EL (cell line): ENCODE measurements at places on chromosomes 6 and 20.
A peak's percentile ranks its signal among the peaks of the same experiment; 100 is the strongest.

GRCh38 chr6:147423111-147423510 lies 85.4 kb upstream of the SAMD5 start:
- DNase-seq = no peak

DNA sequence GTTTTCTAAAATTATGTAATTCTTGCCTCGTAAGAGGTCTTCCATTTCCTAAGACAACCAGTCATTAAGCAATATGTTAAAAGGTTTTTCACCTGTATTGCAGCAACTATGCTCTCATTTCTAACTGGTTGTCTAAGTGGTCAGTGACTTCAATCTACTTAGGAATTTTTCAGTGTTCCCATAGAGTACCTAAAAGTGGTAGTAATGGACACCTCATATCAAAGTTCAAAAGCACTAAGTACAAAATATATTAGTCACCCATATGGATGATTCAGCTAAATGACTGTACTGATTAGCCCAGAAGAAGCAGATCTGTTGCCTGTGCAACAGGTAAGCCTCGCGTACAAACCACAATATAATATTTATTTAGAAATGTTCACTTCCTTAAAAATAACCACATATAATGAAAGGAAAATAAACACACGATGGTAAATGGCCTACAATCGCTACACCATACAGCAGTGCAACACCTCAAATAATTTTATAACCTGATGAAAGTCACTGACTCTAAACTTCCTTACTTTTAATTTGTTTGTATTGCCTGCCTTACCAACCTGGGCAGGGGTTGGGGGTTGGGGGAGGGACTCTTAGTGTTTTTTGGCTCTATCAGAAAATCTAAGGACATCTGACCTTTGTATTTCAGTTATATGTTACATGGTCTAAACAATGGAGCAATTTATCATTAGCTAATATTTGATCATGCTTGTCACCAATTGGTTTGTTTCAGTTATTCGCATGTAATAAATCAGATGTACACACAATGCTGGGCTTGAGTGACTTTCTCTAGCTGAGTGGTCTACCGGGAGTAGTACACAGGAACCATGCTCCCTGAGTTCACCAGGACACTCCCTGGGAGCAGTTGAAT lies 105.9 kb downstream of the HIVEP2 start:
- DNase-seq = peak; percentile 51

- peak; percentile 53 for DNase-seq
Observed at GRCh38 chr6:9481292-9482029, 933.4 kb downstream of the TFAP2A start.

- no peak for DNase-seq
Observed at GRCh38 chr20:44970243-44970757, 4.0 kb downstream of the STK4 start.

DNA sequence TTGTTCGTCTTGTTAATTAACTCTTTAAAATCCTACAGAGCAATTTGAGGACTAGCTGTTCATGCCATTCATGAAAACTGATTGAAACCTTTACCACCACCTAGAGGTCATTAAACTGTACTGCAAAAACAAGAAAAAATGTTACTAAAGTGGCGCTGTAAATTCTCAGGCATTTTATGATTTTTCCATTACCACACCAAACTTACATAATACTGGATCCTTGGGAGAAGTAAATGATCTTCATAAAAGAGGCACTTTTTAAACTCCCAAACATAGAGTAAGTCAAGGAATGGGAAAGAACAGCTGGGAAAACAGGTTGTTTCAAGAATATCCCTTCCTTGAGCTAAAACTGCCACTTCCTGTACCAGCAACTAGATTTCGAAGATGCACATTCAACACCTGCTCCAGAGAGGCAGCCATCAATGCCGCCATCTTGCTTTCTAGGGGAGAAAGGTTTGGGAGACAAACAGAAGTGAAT lies 54.3 kb downstream of the MYLIP start:
- peak; percentile 55 for DNase-seq

- peak; percentile 61 for DNase-seq
Observed at GRCh38 chr6:83371423-83371822, 59.4 kb downstream of the ME1 start.

DNA sequence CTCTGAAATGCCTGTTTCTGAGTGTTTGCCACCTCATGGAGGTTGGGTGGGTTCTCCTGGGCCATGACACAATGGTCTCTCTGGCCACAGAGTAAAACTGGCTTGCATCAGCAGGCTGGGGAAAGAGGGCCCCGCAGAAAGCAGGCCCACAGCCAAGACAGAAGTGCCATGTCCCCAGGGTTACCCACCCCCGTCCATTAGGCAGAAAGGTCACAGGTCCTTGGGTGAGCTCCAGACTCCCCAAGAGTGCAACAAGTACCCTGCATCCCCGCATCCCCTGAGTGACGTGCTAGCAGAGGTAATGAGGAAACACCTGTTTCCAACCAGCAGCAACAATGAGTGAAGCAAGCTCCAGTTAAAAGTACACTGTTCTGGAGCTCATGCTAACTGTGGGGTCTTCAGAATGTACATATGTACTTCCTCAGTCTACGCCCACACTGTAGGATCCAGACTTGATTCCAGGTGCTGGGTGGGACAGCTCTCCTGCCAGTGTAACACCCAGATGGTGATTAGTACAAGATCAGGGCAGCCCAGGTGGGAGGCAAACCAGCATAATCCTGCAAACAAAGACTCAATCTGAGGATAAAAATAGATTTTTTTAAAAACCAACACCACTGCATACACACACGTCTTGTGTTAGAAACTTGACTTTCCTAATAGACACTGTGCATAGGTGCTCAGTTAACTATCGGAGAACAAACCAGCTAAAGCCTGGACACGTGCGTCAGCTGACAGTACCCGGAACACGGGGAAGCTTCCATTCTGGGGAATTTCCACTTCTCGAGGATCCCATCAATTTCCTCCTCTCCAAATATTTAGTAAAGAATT lies 31.5 kb downstream of the RRBP1 start:
- no peak for DNase-seq

DNA sequence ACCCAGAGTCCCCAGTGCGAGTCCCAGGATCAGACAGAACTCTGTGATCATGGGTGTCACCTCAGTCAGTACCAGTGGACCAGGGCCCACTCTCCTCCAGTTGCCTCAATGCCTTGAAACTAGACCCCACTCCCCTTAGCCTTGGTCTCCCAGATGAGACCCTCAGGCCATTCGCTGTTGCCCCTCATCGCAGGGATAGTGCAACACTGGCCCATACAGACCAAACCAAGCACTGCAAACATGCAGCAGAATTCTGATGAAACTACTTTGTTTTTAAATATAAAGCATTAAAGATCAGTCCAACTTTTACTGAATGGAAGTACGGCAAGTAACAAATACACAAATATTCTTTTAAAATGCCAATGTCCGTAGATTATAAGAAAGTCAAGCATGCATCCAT lies 101.2 kb upstream of the NT5E start:
- DNase-seq = no peak

DNA sequence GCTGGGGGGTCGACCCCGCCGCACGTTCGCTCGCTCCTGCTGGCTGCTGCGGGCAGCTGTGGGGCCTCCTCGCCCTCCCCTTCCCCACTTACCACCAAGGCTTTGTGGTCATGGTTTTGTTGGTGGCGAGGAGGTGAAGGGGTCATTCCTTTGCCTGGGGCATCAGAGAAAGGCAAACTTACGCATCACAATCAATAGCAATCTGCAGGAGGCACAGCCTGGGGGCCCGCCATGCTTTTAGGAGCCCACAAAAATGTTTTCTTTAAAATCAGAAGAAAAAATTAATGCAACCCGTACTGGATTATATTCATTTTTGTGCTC lies 137.0 kb downstream of the IMPG1 start:
- DNase-seq = no peak

- DNase-seq = peak; percentile 39
Observed at GRCh38 chr20:5557123-5557522, 193.1 kb upstream of the SHLD1 start.

DNA sequence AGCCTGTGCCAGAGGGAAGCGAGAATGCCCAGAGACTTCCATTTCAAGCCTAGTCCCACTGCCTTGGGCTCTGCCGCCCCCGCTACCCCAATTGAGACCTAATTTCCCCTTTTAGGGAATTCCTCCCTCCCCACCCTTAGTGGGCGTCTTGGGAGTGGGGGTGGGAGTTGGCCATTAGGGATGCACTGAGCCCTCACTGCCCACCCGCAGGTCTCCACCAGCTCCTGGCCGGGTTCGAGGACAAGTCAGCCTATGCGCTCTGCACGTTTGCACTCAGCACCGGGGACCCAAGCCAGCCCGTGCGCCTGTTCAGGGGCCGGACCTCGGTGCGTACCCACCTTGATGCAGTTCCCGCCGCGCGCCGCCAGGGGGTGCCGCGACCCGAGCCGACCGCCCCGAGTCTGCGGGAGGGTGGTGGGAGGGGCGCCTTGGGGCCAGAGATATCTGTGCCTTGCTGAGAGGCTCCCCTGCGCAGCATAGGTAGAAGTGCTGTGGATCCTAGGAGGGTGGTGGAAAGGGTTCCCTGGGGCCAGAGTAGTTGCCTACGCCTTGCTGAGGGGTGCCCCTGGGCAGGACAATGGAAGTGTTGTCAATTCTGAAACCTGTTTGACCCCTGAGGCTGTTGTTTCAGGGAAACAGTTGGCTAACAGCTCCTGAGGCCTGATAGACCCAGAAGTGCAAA lies 9.2 kb downstream of the ITPA start:
- peak; percentile 36 for DNase-seq

GRCh38 chr20:20461551-20461950 lies 93.6 kb downstream of the INSM1 start:
- no peak for DNase-seq

DNA sequence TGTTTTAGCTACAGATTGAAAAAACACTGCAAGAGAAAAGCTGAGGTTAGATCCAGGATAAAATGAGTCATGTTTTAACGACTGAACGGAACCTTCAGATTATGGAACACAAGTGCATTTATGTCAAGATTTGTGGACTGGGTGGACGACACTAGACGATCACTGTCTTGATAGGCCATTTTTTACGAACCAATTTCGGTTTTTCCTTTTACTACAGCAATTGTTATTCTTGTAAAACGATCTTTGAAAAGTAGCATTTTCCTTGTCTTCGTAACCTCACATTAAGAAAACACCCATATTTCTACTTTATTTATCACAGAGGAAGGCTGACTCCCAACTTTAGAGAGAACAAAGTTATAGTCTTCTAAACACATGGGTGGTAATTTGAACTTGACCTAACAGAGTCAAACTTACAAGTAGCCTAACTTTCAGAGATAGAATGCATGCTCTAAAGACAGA lies 294.2 kb upstream of the TCF21 start:
- DNase-seq = no peak

- no peak for DNase-seq
Observed at GRCh38 chr20:48455651-48456365, 372.0 kb downstream of the PREX1 start.

DNA sequence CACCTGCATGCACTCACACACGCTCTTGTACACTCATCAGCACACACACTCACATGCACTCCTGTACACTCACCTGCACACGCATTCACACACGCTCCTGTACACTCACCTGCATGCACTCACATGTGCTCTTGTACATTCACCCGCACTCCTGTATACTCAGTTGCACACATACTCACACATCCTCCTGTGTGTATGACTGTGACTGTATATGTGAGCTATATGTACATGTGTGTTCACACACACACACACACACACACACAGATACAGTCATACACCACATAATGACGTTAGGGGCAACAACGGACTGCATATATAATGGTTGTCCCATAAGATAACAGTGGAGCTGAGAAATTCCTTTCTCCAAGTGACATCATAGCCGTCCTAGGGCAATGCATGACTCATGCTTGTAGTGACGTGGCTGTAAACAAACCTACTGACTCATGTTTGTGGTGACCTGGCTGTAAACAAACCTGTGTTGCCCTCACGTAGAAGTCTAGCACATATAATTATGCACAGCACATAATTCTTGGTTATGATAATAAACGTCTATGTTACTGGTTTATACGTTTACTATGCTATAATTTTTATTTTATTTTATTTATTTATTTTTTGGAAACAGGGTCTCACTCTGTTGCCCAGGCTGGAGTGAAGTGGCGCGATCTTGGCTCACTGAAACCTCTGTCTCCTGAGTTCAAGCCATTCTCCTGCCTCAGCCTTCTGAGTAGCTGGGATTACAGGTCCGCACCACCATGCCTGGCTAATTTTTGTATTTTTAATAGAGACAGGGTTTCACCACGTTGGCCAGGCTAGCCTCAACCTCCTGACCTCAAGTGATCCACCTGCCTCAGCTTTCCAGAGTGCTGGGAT lies 22.8 kb upstream of the TAF4 start:
- DNase-seq = peak; percentile 82

DNA sequence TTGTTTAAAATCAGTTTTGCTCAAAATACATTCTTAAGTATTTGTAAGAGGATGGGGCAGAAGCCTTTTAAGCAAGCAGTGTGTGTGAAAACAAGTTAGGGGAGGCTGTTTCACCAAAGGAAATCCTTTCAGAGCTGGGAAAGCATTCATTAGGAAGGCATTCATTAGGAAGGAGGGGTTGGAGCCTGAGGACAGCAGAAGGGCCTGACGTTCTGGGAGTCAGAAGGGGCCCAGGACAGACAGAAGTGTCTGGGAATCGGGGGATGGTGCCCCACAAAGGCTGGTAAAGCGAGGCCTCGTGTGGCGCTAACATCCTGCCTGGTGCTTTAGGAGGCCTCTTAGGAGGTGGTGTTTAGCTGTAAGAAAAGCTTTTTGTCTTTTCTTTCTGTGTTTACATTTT lies 80.6 kb upstream of the NXT1 start:
- DNase-seq = no peak

GRCh38 chr20:35607003-35607735 lies 8.5 kb upstream of the SPAG4 start:
- DNase-seq = no peak

DNA sequence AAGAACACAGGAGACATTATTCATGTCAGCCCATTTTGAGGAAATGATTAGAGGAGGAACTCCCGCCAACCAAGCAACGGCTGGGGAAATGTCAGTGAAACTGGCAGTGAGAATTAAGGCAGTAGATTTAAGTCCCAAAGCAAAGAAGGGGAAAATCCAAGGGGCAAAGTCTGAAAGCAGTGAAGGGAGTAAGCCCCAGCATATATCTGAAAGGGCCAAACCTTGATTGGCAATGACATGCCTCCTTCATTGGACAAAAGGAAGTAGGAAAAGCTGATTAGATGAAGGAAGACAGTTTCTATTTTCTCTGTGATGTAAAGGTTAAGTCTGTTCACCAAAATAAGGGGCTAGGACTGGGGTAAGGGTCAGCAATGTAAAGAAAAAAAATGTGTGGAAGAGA lies 190.3 kb downstream of the RNF144B start:
- DNase-seq = no peak
